Posterior cingulate gyrus (tissue), 11 donors: ENCODE measurements at places on chromosomes 1 and 21.

DNA sequence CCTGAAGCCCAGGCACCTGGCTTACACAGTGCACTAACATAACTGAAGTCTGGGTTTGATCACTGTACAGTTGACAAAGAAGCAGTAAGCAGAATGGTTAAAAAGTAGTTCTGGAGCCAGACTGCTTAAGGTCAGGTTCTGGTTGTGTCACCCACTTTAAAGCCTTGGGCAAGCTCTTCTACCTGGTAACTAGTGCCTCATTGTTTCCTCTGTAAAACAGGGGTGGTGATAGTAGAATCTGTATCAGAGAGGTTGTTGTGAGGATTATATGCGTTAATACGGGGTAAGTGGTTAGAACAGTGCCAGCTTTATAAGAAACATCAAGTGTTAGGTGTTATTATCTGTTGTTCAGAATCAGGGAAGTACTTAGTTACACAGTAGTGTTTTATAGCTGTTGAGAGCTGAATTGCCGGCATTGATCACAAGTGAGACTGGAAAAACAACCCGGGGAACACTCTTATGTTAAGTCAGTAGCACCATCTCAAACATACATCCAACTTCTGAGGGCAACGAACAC is 3.7 kb downstream of the BACH1 start:
- DNase-seq, result no peak

DNA sequence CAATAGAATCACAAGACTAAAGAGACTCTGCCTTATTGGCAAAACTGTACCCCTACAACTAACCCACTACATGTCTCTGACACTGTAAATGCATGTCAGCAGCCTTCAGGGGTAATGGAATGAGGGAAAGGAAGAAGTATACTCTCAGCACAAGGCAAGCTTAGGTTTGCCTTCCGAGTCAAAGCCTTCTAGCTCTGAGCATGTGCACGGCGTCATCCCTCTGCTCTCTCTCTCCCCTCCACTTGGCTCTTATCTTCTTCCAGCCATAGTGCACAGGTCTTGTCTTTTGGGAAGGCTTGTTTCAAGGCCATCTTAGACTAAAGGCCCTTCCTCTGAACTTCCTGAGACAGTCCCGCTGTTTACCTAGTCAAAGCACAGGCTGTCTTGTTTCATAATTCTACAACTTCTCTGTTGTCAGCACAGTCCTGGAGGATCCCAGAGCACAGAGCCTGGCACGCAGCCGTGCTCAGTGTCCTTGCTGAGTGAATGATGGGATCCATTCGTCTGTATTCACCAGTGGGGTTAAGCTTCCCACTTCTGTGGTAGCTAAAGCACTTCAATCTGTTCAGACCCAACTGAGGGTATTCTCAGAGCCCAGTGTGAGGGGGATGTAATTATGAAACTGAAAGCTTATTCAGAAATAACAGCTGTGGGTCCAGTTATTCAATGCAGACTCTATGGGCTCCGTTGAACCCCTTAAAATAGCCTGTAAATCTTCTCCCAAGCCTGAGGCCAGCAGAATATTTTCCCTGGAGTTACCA is 166.5 kb upstream of the PLD5 start:
- no peak for DNase-seq

DNA sequence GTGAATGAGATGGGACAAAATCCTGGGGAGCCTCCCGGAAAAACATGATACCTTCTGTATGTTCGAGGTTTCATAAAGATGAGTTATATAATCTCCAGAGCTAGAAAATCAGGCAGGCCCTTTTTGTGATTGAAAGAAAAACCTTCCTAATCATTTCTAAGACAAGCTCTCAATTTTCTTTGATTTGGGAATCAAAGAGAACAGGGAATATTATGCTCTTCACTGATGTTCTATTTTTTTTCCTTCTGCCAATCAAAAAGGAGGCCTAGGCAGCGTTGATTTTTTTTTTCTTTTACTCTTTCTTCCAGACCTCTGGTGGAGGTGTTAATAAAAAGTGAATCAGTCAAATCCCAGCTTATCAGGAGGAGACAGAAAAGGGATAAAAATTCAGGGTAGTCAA is 34.5 kb downstream of the DIRAS3 start:
- no peak for DNase-seq

- no peak for DNase-seq
These were observed 2.3 kb upstream of the TNNT2 start for GRCh38 chr1:201379733-201380242.

GRCh38 chr1:165144757-165145397 is 211.6 kb downstream of the LMX1A start:
- DNase-seq, result peak; percentile 86

- no peak for DNase-seq
These were observed 16.5 kb upstream of the TRAPPC10 start for GRCh38 chr21:43995521-43996105.
